Testis (tissue), 5 donors: ENCODE measurements at places on chromosomes 7 and 10.

GRCh38 chr7:36491317-36491716, 101.7 kb downstream of the ANLN start:
- no peak for DNase-seq

GRCh38 chr10:89214566-89215165, 7.5 kb upstream of the CH25H start:
- no peak for DNase-seq

- DNase-seq, result no peak
Measured at GRCh38 chr10:178723-179122, 43.5 kb downstream of the ZMYND11 start.

DNA sequence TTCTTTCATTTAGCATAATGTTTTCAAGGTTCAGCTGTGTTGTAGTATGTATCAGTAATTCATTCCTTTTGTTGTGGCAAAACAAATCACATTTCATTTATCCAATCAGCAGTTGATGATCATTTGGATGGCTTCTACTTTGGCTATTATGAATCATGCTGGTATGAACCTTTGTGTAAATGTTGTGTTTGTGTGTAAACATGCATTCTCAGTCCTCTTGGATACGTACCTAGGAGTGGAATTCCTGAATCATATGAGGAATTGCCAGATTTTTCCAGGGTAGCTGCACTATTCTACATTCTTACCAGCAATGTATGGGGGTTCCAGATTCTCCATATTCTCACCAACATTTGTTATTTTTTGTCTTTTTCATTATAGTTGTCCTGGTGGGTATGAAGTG, 578.5 kb upstream of the MKI67 start:
- no peak for DNase-seq

GRCh38 chr10:49212783-49213182, 24.6 kb upstream of the TMEM273 start:
- no peak for DNase-seq

GRCh38 chr10:18140149-18140956, at the start of gene CACNB2:
Gene CACNB2, plus strand, starts transcription at chr10:18140424.
- DNase-seq, result peak; percentile 71

- DNase-seq, result no peak
Measured at GRCh38 chr10:70088308-70088698, 35.7 kb downstream of the MACROH2A2 start.

DNA sequence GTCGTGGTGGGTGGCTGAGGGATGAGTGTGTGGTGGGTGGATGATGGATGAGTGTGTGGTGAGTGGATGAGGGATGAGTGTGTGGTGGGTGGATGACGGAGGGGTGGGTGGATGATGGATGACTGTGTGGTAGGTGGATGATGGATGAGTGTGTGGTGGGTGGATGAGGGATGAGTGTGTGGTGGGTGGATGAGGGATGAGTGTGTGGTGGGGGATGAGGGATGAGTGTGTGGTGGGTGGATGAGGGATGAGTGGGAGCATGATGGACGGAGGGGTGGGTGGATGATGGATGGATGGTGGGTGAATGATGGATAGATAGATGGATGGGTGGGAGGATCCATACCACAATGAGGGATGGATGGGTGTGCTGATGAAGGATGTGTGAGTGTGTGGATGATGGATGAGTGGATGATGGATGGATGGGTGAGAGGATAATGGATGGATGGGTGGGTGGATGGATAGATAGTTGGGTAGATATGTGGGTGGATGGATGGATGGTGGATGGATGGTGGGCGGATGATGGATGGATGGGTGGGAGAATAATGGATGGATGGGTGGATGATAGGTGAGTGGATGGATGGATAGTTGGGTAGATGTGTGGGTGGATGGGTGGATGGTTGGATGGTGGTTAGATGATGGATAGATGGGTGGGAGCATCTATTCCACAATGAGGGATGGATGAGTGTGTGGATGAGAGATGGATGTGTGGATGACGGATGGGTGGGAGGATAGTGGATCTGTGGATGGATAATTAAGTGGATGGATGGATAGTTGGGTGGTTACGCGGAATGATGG, 266.8 kb downstream of the CELF2 start:
- DNase-seq, result no peak

DNA sequence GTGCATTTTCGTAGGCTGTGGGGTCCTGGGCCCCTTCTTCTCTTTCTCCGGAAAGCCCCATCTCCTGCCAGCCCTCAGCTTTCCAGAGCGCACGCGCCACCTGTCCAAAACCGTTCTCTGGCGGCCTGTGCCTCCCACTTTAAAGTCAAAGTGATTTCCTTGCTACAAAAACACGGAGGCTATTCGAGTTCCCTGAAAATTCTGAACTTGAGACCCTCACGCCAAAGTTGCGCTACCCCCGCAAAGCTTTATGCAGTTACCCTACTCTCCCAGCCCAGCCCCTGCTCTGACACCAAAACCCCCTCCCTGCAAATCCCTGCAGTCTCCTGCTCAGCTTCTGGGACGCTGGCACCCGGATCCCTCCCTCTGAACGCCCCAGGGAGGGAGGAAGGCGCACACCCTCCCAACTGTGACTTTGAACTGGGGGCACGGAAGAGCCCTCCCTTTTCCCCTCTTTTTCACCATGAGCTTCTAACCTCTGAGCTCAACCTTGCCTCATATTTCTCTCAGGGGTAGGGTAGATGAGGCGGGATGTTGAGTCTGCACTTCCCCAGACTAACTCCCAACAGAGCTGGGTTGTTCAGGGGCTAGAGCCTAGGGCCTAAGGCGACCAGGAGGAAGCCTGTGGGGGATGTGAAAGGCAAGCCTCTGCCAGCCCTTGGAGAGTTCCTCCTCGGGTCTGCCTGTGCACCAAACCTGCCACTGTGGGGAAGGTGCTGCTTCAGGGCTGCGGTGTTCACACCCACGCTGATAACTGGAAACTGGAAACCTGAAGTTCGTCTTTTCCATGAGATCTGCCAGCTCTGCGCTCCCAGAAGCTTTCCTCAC, 2.7 kb upstream of the PAX4 start:
- no peak for DNase-seq

DNA sequence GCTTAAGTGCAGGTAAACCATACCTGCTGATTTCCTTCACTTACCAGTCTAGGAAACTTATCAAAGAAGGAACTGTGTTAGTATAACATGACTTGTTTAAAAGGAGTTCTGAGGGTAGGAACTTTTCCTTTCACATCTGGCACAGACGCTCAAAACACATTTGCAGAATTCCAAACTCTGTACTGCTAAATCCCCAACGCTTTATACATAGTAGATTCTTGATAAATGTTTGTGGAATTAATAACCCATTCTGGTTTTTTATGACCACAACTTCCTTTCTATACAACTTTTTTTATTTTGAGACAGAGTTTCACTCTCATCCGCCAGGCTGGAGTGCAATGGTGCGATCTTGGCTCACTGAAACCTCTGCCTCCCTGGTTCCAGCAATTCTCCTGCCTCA, 7.7 kb upstream of the TRUB1 start:
- no peak for DNase-seq

- DNase-seq, result no peak
Measured at GRCh38 chr10:51918440-51918839, 219.0 kb upstream of the CSTF2T start.

DNA sequence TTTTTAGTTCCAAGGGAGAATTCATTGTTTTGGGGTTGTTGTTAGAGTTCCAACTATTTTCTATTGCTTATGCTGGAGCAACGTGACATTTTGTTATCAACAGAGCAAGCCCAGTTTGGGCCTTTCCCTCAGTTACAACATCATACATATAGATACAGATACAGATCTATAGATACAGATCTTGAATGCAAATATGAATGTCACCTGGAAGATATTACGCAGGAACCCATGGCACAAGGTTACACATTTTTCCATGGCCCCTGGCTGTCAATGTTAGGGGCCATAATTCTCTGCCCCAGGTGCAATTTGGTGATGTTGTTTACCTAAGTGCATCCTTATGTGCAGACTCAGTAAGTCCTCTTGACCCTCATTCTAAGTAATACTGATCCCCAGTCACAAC, 3.6 kb upstream of the PODXL start:
- no peak for DNase-seq

- no peak for DNase-seq
Measured at GRCh38 chr7:92588561-92588960, 1.6 kb downstream of the FAM133B start.

GRCh38 chr10:115727129-115727528, 545.9 kb downstream of the GFRA1 start:
- DNase-seq, result no peak

DNA sequence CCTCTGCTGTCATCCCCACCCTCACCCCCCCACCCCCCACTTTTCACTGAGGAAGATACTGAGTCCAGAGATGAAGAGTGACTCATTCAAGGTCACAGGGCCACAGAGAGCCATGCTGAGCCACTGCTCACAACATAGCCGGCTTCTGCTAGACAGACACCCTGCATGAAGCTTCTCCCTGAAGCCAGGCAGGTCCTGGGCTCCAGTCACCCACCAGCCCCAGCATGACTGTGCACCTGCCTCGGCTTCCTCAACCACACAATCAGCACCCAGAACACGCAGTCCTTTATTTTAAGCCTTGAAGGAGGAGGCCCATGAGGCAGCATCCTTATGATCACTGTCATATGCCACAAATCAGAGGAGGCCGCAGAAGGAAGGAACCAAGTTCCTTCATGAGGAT, 19.2 kb upstream of the PRKAG2 start:
- no peak for DNase-seq

DNA sequence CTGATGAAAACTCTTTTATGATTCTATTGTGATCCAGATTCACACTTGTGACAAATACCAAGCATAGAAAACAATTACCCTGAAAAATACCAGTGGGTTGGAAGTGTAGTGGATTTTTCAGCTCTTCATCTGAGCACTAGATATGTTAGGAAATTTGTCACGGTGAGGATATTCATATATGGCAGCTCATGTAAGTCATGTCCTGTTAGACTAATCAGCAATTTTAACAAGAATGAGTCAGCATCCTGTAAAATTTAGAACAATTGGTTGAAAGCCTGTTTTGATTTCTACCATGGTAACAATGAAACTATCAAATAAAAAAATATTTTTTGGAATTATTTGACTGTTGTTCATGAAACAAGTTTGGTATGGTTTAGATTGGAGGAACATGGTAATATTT, 334.3 kb downstream of the CACNA2D1 start:
- no peak for DNase-seq

- DNase-seq, result no peak
Measured at GRCh38 chr7:141381794-141382427, 169.3 kb upstream of the AGK start.

DNA sequence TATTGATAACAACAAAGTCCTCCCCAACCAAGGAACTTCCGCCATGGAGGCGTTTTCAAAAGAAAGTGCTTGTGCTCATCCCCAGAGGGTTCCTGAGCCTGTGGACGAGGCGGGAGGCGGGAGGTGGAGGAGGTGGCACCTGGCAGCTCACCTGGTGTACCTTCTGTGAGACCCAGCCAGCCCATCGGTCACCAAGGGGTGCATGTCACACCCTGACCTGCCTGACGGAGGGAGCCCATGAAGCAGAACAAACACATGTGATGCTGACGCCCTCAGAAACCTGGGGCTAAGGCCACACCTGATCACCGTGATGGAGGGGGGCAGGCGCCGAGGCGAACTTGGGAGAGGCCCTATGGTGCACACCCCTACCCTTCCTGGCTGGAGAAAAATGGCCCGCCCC, 458.8 kb downstream of the DNAJB6 start:
- DNase-seq, result no peak

DNA sequence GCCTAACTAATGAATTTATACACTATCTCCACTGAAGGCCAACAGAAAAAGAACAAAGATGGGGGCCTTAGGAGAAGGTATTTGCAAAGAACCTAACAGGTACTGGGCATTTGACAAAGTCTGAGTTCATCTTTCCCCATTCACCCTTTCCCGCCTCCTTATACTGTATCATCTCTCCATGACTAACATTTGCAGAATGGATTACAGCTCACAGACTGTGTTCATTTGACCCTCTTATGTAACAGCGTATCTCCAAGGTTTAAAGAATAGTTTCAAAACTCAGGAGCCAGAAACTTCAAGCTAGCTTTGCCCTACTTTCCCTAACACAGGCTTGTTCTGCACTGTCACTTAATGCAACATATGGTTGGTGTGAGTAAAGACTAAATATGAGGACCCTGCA, 238.7 kb upstream of the CELF2 start:
- no peak for DNase-seq

GRCh38 chr10:109432281-109432680, 491.0 kb downstream of the XPNPEP1 start:
- no peak for DNase-seq

- no peak for DNase-seq
Measured at GRCh38 chr7:140159497-140159896, 17.3 kb downstream of the KDM7A start.

DNA sequence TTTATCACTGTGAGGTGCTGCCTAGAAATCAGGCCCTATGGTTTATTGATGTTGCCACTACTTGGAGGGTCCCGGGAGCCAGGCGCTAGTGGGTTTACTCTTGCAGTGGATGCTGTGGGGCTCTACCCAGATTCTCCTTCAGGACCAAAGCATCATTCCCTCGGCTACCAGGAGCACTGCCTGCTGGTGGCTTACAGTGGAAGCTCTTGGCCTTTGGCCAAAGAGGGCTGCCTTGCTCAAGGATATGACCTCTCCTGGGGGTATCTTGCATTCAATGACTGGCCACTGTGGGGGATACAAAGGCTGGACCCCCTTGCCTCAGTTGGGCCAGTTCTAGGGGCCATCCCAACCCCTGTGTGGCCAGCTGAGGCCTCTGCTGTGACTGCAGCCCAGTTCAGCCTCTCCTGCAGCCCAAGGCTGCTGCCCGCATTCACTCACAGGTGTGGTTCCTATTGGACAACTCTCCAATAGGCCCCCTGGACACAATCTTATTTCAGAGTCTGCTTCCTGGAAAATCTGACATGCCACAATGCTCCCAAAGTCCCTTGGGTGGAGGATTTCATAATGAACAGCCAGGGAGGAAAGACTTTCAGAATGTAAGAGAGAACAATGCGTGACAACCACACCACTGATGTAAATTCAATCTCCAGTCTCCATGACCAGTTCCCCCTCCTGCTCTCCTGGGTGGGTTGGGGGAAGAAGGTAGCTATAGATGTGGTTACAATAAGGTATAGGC, 196.3 kb downstream of the SNX10 start:
- DNase-seq, result no peak

DNA sequence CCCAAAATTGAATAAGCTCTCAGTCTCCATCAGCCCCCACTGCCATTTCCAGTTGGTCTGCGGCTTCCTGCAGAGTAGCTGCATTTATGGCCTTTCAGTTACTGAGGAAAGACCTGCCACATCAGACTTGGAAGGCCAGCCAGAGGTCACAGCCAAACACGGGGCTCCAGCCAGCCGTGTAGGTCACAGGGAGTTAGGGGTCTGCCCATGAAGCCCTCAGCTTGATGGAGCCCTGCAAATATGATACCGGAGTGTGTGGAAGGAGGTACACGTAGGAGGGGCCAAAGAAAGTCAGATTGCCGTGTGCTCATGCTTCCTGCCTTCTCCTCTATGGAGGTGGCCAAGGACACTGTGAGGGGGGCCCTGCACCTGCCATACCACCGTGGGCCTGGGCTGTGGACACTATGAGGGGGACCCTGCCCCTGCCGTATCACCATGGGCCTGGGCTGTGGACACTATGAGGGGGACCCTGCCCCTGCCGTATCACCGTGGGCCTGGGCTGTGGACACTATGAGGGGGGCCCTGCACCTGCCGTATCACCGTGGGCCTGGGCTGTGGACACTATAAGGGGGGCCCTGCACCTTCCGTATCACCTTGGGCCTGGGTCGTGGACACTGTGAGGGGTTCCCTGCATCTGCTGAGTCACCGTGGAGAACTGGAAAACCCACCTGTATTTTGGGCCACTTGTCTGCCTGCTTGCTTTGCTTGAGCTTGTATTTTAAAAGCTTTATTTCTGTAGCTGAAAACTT, 335.7 kb upstream of the SHH start:
- DNase-seq, result no peak
